Stimulated activated CD4-positive, alpha-beta T cell treated with anti-CD3 and anti-CD28 coated beads, Interleukin-2, amount 100 ng/mL, for 4 hours (primary cell): ENCODE measurements at places on chromosomes 3 and 15.

GRCh38 chr15:39427705-39428104 lies 153.2 kb upstream of the THBS1 start:
- DNase-seq, result no peak

- DNase-seq, result no peak
These were observed 7.9 kb downstream of the CCR4 start for GRCh38 chr3:32959371-32959770.

DNA sequence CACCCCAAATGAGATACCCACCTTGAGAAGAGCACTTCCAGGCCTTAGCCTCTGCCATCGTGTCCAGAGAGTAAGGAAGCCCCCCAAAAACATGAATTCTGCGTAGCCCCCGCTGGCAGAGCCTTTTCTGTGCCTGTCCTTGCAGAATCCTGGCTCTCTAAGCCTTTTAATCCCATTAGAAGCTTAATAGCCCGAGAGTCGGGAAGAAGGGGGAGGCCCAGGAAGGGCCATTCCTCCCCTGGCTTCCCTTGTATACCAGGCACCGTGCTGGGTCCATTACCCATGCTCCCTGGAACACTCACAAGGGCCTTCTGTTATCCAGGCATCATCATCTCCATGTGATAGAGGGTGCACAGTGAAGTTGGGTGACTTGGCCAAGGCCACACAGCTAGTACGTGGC lies 7.1 kb downstream of the SPTBN5 start:
- no peak for DNase-seq

DNA sequence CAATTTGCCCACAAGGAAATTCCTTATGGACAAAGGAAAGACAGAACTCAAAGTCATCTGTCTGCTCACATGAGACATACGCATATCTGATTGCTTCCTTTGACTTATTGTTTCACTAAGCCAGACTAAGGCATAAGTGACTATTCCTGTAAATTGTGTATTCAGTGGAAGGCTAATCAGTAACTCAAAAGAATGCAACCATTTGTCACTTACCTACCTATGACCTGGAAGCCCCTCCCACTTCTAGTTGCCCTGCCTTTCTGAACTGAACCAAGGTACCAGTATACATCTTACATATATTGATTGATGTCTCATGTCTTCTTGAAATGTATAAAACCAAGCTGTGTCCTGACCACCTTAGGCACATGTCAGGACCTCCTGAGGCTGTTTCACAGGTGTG lies 53.5 kb upstream of the PROK2 start:
- DNase-seq, result no peak

- no peak for DNase-seq
These were observed 211.0 kb upstream of the DPPA4 start for GRCh38 chr3:109548192-109548938.

GRCh38 chr3:133472242-133472641 lies 72.4 kb downstream of the BFSP2 start:
- DNase-seq, result no peak

GRCh38 chr3:89685731-89686130 lies 578.3 kb downstream of the EPHA3 start:
- DNase-seq, result no peak

GRCh38 chr3:194579091-194579606 lies 54.1 kb downstream of the TMEM44 start:
- no peak for DNase-seq

DNA sequence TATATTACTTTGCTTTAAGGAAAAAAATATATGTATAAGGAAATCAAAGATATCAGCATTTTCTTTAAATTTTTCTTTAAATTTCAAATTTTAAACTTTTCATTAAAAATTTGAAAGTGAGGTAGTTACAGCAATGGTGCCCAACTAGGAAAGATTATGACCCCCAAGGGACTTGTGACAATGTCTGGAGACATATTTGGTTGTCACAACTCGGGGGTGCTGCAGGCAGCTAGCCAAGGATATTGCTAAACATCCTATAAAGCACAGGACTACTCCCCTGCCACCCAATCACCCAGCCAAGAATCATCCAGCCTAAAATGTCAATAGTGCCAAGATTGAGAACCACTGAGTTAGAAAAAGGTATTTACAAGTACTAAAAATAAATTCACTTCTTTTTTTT lies 57.3 kb downstream of the SLC4A7 start:
- no peak for DNase-seq

- DNase-seq, result no peak
These were observed 520 bp downstream of the TMEM42 start for GRCh38 chr3:44862226-44862637.

DNA sequence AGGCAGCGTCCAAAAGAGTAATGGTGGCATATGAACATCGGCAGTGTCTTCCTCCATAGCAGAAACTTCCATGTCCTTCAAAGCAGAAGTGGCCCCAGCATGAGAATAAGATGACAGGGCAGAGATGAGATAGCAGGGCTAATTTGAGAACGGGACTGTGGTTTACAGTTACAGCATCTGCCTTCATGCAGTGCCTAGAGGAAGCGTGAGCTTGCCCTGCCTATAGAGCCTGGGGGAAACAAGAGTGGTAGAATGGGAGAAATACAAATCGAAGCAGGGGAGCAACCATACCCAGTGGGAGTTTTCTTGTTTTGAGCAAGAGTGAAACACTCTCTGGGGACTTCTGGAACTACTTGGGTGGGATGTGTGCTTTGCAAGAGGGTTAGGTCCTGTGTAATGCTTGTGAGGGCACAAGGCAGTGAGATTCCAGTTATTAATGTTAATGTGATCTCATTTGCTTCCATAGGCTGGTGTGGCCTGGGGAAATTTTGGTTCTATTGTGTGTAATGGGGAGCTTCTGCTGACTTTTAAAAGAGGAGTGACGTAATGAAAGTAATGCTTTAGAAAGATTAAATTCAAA lies 616.9 kb downstream of the ZIC1 start:
- no peak for DNase-seq

- DNase-seq, result peak; percentile 40
These were observed 6.5 kb upstream of the CRYBG3 start for GRCh38 chr3:97815149-97815917.

DNA sequence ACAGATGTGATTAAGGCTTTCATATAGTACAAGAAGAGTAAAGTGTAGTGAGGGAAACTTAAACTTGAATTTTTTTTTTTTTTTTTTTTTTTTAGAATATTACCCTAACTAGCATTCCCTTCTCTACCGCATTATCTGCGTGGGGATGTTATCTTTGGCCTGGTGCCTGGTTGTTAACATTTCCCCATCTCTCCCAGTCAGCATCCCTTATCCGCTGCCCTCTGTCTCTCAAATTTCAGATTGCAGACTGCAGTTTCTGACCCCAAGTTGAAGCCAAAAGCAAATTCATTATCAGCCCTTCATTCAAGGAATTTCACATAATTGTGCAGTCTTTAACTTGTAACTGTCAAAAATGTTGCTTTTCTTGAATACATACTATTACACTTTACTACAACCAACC lies 353.0 kb downstream of the PLOD2 start:
- no peak for DNase-seq

DNA sequence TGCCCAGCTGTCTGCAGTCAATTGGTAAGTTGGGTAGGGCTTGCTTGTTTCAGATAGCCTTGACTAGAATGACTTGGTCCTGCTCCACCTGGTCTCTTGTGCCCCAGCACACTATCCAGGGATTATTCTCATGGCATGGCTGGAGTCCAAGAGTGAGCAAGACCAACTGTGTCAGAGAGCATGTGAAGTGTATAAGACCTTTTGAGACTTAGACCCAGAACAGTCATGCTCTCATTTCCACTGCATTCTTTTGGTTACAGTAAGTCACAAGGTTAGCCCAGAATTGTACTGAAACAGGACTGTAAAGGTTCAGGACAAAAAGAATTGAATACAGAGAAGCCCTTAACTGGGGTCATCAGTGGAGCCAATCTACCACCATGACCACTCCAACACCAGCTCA lies 650.8 kb upstream of the ADAMTS9 start:
- no peak for DNase-seq

DNA sequence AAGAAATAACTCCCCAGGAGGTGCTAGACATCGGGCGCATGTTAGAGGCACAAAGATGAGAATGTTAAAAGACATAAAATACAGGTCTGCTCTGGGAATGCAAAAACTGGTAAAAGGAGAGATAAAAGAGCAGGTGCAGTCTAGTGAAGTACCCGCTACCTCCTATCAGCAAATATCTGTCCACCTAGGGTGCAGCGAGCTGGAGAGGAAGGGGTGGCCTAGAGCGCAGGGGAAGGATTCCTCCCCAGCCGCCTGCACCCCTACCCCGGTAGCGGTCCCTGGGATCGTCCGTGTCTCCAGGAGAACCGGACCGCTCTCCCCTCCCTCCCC lies 237 bp upstream of the ZNF662 start:
- no peak for DNase-seq

DNA sequence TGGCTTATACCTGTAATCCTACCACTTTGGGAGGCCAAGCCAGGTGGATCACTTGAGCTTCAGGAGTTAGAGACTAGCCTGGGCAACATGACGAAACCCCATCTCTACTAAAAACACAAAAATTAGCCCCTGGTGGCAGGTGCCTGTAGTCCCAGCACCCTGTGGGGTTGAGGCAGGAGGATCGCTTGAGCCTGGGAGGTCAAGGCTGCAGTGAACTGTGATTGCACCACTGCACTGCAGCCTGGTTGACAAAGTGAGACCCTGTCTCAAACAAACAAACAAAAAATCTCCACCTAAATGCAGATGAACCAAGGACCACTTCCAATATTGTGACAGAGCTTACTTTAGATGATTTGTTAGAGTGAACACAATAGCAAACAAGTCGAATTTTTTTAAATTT lies 53.7 kb downstream of the TP53BP1 start:
- DNase-seq, result no peak

DNA sequence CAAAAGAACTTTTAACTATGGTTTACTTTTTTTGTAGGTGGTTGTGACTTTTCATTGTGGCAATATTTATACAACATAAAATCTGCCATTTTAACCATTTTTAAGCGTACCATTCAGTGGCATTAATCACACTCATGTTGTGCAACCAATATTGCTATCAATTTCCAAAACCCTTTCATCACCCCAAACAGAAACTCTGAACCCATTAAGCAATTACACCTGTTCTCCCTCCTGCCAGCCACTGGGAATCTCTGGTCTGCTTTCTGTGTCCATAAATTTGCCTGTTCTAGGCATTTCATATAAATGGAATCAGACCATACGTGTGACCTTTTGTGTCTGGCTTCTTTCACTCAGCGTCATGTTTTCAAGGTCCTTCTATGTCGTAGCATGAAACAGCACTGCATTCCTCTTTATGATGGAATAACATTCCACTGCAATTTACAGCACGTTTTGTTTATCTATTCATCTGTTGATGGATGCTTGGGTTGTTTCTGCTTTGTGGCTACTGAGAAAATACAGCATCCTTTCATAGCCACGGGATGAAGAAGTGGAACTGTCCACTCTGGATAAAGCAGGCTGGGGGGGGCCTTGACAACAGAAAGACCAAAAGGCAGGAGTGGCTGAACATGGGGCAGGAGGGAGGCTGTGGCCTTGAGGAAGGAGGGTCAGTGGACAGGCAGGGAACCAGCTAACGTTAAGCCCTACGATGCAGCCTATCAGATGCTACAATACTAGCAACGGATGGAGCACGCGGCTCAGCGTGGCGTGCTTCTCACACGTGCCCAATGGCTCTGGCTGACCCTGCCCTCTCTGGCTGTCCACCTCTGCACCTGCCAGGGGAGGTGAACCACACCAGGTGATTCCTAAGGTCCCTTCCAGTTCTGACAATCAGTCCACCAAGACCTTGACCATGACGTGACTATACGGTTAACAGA lies 110.9 kb downstream of the SEC22A start:
- DNase-seq, result no peak

DNA sequence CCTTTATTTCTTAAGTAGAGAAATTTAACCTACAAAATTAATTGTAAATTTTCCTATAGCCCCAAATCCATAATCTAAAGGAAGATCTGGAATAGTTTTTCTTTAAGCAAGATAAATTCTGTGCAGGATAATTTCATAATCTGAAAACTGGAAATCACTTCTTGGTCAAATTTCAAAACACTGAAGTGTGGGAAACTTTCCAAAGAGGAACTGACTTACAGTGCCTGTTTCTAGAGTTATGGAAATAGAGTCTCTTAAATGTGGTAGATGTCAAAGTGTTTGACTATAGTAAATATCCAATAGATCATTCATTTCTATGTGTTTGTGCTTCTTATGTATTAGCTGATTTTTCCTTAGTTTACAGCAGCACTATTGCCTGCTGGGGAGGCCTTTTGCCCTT lies 1.6 kb upstream of the P2RY13 start:
- DNase-seq, result no peak

- DNase-seq, result no peak
These were observed 13.5 kb upstream of the LINGO1 start for GRCh38 chr15:77646104-77646694.

DNA sequence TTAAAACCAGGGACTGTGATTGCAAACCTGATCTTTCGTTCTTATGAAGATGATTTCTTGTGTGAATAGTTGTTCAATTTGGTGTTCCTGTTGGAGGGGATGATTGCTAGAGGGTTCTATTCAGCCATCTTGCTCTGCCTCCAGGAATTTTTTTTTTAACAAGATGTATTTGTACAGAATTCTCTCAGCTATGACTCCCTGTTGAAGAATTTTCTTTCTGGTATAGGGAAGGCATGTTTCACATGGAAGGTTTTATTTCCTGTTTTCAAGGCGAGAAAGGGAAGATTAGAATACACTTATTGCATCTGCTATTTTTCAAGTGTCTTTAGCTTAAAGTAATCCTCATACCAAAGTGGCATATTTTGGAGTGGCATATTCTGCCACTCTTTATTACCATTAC lies 5.6 kb upstream of the LRRC34 start:
- no peak for DNase-seq

DNA sequence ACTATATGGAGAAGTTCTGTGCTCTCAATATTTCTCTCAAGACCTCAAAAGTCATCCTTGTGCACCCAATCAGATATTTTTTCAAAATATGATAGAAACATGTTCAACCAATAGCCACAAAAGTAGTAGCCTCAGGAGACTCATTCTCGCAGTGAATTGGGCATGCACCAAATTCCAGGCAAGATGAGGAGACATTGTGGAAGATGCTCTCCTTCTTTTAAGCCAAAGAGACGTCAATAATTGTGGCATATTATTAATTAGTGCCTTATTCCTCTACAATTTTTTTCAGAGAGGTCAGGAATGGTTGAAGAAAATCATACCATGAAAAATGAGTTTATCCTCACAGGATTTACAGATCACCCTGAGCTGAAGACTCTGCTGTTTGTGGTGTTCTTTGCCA lies at the start of gene OR5K2:
Gene OR5K2 (plus strand): TSS at position 301 of the 400 bp plus-strand sequence. CDS start 0 bp downstream, at position 301.
- no peak for DNase-seq

DNA sequence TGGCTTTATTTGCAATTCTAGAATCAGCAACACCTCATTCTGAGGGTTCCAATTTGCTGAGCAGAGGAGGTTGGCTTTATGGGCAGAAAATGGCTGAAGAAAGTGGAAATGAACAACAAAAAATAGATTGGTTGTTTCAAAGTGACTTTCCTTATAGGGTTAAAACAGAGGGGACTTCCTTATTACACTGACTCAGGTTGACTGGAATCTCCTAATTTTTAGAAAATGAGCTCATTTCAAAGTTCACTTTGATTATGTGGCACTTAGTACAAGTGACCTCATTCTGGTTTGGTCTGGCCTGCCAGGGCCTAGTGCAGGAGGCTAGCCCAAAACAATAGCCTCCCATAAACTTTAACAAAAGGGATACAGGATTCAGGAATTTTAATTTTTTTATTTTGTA lies 41.4 kb downstream of the NFKBIZ start:
- no peak for DNase-seq
